H4 (cell line): ENCODE measurements at places on chromosomes 7 and 10. TPM values are rescaled to one million over a fixed set of nuclear protein-coding genes. Genes with fewer than 3 reads are reported as not detected.
A peak's percentile ranks its signal among the peaks of the same experiment; 100 is the strongest.

- no peak for DNase-seq
Observed at GRCh38 chr10:110444004-110444337, 53.7 kb upstream of the DUSP5 start.

DNA sequence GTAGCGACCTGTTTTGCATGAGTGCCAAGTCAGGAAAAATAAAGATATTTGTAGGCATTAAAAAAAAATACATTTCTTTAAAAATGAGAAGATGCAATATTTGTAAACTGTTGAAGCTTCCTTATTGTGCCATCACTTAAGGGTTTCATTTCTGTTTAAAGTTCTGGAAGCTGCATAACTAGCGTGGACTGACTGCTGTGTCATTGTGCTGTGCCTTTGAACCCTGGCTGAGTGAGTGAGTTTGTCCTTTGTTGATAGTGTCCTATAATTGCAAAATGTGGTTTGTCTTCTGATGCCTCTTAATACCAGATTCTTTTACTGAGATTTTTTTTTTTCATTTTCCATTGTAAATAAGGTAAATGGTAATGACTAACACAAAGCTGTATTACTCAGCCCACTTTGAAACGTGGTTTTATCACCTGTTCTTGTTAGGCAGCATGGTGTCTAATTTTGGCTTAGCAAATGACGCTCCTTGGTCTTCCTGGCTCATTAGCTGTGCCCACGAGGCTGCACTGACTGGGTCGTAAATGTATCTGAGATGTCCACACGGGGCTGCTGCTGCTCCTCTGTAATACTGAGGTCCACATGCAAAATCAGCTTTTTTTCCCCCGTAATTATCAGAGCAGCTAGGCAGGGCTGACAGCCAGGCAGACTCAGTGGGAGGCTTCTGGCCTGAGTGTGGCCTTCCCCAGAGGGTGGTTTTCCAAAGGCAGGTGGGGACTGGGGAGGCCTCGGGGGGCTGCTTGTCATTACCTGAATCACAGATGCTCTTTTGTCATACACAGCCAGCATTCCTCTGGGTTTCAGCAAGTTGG, 14.8 kb downstream of the ZSCAN25 start:
- no peak for DNase-seq

GRCh38 chr10:127872871-127873600, 19.7 kb downstream of the CLRN3 start:
- no peak for DNase-seq

DNA sequence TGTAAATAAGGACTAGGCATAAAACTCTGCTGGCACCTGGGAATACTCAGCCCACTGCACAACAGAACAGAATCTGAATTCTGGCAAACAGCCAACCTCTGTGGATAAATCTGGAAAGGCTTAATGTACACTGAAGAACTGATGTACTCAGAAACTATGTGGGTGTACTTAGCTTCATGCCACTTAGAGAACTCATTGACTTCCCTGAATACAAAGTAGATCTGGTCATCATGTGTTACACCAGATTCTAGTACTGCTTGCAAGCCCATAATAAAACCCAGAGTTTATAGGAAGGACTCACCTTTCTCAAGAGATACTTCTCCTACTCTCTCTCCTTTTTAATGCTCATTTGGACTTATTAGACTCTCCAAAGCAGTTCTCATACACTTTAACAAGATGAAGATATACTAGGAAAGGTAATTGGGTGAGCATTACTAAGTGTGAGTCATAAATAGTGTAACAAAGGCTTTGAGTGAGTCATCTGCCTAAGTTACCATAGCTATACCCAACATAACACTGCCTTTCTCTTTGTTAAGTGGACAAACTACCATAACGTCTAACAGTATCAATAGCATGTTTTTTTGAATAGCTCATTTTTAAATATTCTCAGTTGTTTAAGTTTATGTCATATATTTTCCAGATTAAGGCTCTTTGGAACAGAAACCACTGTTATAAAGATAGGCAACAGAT, 309.1 kb downstream of the MDFIC start:
- peak; percentile 87 for DNase-seq

GRCh38 chr7:110507832-110508231, 583.1 kb upstream of the LRRN3 start:
- DNase-seq, result no peak

- DNase-seq, result no peak
Observed at GRCh38 chr10:128049226-128050120, 76.8 kb downstream of the MKI67 start.

DNA sequence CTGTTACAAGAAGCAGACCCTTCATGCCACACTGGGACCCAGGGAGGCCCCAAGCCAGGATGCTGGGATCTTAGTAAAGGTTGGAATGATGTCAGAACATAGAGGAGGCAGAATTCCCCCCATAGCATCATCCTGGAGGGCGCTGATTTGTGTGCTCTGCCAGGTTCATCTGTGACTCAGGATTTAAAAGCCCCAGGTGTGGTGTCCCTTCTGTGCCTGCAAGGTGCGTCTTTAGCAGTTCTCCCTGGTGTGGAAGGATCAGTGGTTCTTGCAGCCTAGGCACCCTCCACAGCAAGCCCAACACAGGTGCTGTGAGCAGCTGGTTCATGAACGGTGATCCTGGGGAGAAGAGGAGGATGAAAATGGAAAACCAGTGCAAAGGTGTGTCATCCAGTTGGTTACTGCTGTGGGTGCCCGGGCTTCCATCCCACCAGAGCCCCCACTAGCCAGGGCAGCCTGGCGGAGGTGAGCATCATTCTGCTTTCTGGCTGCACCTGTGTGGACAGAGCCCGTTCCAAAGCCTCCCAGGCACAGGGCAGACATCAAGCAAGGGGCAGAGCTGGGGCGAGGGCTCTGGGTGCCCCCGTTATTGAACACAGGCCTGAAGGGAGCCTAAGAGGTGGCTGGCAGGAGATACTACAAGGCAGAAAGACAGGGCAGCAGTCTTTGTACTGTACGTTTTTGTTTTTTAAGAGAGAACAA, 49.5 kb downstream of the IKZF1 start:
- DNase-seq, result no peak

DNA sequence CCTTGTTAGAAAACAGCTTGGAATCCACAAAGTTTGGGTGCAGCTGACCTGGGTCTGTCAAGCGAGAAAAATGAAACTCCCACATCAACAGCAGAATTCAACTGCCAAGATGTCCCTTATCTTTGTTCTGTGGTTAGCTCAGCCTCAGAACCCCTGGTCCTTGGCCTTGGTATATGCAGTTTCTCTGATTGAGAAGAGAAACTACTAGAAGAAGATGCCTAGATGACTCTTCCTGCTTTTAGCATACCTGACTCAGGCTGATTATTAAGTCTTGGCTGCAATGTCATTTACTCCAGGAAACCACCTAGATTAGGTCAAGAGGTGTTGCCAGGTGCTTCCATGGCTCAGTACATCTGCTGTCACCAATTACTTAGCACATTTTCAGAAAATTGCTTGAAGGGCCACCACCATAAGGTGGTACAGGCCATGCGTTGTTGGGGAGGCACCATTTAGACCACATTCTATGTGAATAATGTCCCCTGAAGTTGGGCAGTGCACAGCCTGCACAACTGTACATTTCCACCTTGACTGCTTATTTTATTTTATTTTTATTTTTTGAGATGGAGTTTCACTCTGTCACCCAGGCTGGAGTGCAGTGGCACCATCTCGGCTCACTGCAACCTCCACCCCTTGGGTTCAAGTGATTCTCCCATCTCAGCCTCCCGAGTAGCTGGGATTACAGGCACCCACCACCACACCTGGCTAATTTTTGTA, 59.4 kb upstream of the ZNF438 start:
- no peak for DNase-seq

DNA sequence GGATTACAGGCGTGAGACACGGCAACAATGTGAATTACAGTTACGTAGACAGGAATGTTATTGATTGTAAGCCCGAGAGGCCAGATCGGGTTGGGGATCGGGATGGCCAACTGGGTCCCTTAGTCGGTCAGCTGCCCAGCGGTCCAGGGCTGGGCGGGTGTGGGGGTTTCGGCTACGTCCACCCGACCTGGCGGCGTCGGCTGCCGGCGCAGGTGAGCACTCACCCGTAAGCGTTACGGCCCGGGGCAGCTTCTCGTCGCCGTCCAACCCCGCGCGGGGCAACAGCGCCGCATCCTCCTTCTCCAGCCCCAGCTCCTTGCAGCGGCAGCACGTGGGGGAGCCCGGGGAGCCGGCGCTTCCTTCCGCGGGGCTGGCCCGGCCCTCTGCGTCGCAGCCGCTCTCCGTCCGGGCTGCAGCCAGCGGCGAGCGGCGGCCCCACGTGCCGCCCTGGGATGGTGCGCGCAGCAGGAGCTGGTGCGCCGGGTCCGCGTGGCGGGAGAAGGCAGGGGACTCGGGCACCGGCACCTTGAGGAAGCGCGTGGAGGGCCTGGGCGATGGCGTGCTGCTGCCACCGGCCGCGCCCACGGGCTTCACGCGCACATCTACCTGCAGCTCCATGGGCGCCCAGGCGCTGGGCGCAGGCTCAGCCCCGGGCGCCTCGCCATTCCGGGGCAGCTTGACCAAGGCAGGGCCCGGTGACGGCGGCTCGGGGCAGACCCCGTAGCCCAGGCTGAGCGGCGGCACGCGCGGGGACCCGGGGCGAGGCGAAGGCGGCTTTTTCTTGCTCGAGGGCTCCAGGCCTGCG, 609 bp downstream of the KLRG2 start:
- DNase-seq, result no peak

GRCh38 chr10:133042061-133042460, 45.7 kb upstream of the ADGRA1 start:
- no peak for DNase-seq

GRCh38 chr10:36412942-36413341, 712.5 kb upstream of the ANKRD30A start:
- DNase-seq, result no peak

- no peak for DNase-seq
Observed at GRCh38 chr7:109259151-109259550, 689.5 kb downstream of the DNAJB9 start.

GRCh38 chr7:159148430-159149395, 4.0 kb upstream of the VIPR2 start:
- no peak for DNase-seq

C10orf143 gene
- total RNA-seq, result 1.3 and 2.2 TPM in 2 replicates

CTAGE4 gene
- 0.15 and 0.16 TPM in 2 replicates for total RNA-seq

ABCA13 gene
- total RNA-seq, result 0.17 and 0.29 TPM in 2 replicates

GRCh38 chr7:108010377-108010776, 7.4 kb upstream of the LAMB1 start:
- DNase-seq, result no peak

ABCB8 gene
- 25.2 and 26.5 TPM in 2 replicates for total RNA-seq

DNA sequence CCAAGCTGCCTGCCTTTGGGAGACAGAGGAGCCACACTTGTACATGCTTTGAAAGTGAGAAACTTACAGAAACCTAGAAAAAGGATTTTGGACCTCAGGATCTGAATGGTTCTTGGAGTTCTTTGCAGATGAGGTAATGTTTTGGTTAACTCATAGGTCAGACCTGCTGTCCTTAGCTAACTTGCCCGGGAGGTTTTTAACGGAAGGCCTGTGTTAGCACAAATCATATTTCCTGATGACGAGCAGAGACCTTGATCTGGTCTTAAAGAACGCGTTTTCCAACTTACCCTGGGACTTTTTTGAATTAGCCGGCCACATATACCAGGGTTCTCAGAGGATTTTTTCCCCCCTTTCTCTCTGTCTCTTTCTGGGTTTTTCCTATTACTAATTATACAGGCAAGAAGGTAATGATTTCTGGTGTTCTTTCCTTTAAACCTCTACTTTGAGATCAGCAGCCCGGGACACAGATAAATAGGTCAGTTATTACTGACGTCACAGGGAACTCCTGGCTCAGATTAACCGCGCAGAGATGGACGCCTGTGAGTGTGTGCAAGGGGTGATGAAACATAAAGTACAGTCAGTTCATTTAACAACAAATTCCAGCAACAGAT, 101.7 kb upstream of the KLF6 start:
- peak; percentile 25 for DNase-seq

KLF14 gene
- 0.64 TPM in 1 of 2 replicates, not detected in the other for total RNA-seq

DNA sequence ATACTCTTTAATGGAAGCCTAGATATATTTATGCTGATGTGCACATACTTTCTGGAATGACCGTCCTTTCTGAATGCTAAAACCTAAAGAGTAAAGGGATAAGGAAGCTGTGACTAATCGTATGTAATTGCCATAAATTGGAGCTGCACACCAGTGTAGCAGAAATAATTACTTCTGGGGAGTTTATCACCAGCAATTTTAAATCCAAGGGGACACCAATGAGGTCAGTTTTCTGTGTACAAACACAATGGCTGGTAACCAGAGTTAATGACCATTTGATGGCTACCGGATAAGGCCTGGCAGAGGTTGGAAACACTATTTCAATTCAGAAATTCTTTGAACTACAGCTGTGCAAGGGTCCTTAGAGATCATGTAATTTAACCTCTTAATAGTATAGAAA, 670.1 kb downstream of the REEP3 start:
- no peak for DNase-seq

GRCh38 chr10:131944976-131945695, 36.6 kb downstream of the BNIP3 start:
- no peak for DNase-seq

- DNase-seq, result no peak
Observed at GRCh38 chr7:40001649-40002048, 51.6 kb downstream of the CDK13 start.

EIF3B gene
- 361 and 382 TPM in 2 replicates for total RNA-seq

DNA sequence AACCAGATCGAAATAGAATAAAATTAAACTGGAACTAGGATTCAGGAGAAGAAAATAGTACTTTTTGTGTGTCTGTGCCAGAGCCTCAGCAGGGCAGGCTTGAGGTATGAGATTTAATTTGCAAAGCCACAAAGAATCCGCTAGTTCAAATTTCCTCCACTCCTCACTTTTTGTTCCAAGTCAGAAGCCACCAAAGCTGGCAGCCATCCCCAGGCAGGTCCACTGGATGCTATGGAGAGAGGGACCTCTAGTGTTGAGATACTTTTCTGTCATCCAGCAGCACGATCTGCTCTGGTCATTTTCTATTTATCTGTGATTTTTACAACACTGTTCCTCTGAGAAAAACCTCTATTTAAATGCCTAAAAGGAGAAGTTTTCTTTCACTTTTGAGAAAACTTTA, 147.9 kb upstream of the FRMD4A start:
- peak; percentile 79 for DNase-seq

- no peak for DNase-seq
Observed at GRCh38 chr7:110623436-110623835, 467.5 kb upstream of the LRRN3 start.

DNA sequence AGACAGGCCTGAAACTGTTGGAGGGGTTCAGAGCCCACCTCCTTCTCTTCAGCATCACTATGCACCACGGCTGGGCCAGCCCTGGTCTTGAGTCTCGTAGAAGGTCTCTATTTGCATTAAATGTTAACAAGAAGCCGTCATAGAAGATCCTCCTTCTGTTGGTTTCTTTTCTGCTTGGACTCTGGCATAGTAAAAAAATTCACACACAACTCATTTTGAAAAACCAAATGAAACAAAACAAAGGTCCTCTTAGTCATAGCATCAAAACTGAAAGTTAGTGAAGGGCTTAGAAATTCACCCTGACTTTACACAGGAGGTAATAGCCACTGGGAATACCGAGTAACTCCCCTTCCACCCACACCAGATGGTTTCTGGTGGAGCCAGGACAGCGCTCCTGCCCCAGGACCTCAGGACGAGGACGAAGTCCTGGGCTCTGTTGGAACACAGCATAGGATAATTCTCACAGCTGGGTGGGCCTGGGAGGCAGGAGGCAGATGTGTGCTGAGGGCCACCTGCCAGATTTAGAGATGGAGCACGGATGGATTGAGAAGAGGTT, 248.4 kb upstream of the KLF6 start:
- DNase-seq, result no peak
